ENCODE measurements at places on chromosomes 6 and 20.

DNA sequence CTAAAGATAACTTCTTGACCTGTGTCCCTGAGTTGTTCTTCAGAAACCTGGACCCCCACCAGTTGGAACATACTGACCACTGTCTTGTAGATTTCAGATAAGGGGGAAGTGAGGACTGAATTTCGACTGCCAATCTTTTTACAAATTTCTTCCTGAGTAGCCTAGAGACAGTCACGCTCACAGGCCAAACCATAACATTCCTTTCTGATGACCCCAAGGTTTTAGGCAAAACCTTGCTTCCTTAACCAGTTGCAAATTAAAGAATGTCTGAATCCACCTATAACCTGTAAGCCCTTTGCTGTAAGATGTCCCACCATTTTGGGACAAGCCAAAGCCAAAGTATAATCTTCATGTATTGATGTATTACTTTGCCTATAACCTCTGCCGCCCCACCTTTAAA is 306.9 kb downstream of the LRFN2 start:
- DNase-seq: no peak

DNA sequence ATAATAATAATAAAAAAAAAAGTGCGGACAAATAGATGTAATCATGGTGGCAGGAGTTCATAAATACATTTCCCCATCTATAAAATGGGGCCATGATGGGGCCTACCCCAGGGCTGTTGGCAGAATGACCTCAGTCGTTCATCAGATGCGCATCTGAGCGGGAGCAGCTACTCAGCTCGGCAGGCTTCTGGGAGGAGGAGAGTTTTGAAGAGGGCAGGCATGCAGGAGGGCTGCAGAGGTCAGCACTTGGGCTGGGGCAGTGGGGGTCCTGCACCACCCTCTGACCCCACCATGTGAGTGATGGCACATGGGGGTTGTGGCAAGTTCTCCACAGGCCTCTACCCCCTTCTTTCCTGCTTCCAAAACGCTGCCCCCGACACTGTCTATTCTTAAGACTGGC is 373.5 kb downstream of the ZFAND3 start:
- no peak for DNase-seq

- no peak for DNase-seq
These were observed 169.1 kb upstream of the AKAP12 start for GRCh38 chr6:151070631-151071051.

GRCh38 chr6:149608381-149608982 is 40.0 kb downstream of the KATNA1 start:
- DNase-seq: no peak

GRCh38 chr6:22826961-22827360 is 257.6 kb downstream of the HDGFL1 start:
- no peak for DNase-seq
